ENCODE measurements at places on chromosomes 7 and 10. TPM values are rescaled to one million over a fixed set of nuclear protein-coding genes. Genes with fewer than 3 reads are reported as not detected.
A peak's percentile ranks its signal among the peaks of the same experiment; 100 is the strongest.

GRCh38 chr10:62058476-62058875, 157.0 kb downstream of the ARID5B start:
- no peak for DNase-seq

DNA sequence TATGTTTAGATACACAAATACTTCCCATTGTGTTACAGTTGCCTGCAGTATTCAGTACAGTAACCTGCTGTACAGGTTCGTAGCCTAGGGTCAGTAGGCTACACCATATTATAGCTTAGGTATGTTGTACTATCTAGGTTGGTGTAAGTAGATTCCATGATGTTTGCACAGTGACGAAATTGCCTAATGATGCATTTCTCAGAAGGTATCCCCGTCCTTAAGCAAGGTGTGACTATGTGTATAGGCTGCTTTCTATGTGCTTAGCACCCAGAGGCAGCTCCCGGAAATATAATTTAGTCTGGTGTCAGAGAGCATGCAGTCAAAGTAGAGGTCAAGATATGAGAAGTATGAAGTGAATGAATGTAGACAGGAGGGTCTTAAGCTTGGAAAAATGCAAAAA, 9.8 kb downstream of the MAPK8 start:
- no peak for DNase-seq

- DNase-seq = peak; percentile 29
Observed at GRCh38 chr10:12214763-12215218, 18.8 kb downstream of the CDC123 start.

DNA sequence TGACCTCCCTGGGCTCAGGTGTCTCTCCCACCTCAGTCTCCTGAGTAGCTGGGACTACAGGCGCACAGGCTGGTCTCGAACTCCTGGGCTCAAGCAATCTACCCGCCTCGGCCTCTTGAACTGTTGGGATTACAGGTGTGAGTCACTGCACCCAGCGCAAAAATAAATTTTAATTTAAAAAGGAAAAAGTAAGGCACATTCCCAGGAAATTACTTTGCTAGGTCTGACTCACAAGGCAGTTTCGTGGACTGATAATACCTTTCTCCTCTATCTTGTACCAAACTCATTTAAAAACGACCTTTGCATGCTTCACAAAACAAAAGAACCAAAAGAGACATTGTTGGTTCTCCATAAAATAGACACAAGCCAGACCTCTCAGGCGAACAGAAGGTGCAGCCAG, 29.7 kb downstream of the PARP12 start:
- no peak for DNase-seq

DNA sequence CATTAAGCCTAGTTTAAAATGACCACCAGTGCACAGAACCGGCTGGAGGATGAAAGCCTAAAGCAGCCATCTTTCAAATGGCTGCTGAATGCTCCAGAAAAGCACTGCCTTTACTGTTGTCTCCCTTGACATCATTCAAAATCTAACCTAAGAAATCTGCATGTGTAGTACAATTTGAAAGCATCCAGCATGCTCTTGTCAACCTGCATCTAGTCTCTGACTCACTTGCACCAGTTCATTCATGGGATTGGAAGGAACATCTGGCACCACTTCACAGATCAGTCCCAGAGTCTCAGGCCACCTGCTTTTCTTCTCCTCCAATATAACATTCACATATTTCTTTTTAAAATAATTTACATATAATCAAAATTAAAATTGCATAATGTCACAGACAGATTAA, 76.2 kb downstream of the RNF133 start:
- no peak for DNase-seq

GRCh38 chr7:11428877-11429581, 403.0 kb downstream of the THSD7A start:
- no peak for DNase-seq

Gene HOXA10
- polyA plus RNA-seq = 145 TPM

Gene NODAL
- 0.33 TPM for polyA plus RNA-seq

Gene GJC3
- 0.66 TPM for polyA plus RNA-seq
